Activated CD4-positive, alpha-beta T cell treated with anti-CD3 and anti-CD28 coated beads, Interleukin-2, amount 10 ng/mL, durations not matched to agents 7 days and 5 days (primary cell): ENCODE measurements at places on chromosomes 6 and 20.

- no peaks in the 10 kb centered on the region for H3K4me1 ChIP-seq
- no peaks in the 10 kb centered on the region for H3K27me3 ChIP-seq
- no peaks in the 10 kb centered on the region for H3K36me3 ChIP-seq
Measured at GRCh38 chr6:55490871-55491270, 88.1 kb downstream of the HMGCLL1 start.

- no peak overlapping the region for H3K27ac ChIP-seq
- H3K4me3 ChIP-seq = no peak overlapping the region
- H3K4me1 ChIP-seq = no peaks in the 10 kb centered on the region
- no peaks in the 10 kb centered on the region for H3K36me3 ChIP-seq
- H3K27me3 ChIP-seq = peaks cover 3% of the 10 kb centered on the region
- DNase-seq = no peak
Measured at GRCh38 chr20:57104651-57105204, 161.7 kb downstream of the BMP7 start.

GRCh38 chr20:36066777-36067176 lies 87.8 kb upstream of the EPB41L1 start:
- no peaks in the 10 kb centered on the region for H3K36me3 ChIP-seq
- H3K4me3 ChIP-seq = no peak overlapping the region
- no peak overlapping the region for H3K27ac ChIP-seq
- DNase-seq = no peak
- H3K27me3 ChIP-seq = peaks cover 24% of the 10 kb centered on the region

DNA sequence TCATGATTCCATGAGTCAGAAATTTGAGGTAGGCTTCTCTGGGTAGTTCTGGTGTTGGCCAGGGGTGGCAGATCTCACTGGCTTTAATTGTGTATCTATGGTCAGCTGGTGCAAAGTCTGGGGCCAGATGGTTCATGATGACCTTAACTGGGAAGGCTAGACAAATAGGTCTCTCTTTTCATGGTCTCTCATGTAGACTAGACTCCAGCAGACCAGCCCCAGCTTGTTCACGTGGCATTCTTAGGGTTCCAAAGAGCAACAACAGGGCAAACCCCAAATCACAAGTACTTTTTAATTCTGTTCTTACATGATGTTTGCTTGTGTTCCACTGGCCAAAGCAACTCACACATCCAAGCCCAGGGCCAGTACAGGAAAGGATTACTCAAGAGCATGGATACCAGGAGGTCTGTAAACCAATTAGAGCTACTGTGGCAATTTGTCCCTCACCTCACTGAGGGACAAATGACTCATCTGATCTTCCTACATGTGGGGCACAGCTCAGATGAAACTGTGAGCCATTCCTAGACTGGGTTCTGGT lies 79.5 kb upstream of the PBOV1 start:
- no peaks in the 10 kb centered on the region for H3K36me3 ChIP-seq
- no peaks in the 10 kb centered on the region for H3K4me1 ChIP-seq
- no peak for DNase-seq
- H3K27ac ChIP-seq = no peak overlapping the region
- no peak overlapping the region for H3K4me3 ChIP-seq

- H3K27me3 ChIP-seq = peaks cover 3% of the 10 kb centered on the region
- no peak for DNase-seq
- peaks cover 7% of the 10 kb centered on the region for H3K4me1 ChIP-seq
- H3K36me3 ChIP-seq = no peaks in the 10 kb centered on the region
- H3K27ac ChIP-seq = no peak overlapping the region
Measured at GRCh38 chr6:100255701-100256100, 209.0 kb downstream of the SIM1 start.

- H3K36me3 ChIP-seq = no peaks in the 10 kb centered on the region
- no peaks in the 10 kb centered on the region for H3K4me1 ChIP-seq
- H3K4me3 ChIP-seq = no peak overlapping the region
Measured at GRCh38 chr20:41734506-41734945, 116.3 kb upstream of the CHD6 start.

GRCh38 chr20:17629678-17630089 lies 52.4 kb downstream of the RRBP1 start:
- H3K4me3 ChIP-seq = no peak overlapping the region
- no peaks in the 10 kb centered on the region for H3K27me3 ChIP-seq
- no peak for DNase-seq
- no peaks in the 10 kb centered on the region for H3K4me1 ChIP-seq
- H3K27ac ChIP-seq = no peak overlapping the region
- H3K36me3 ChIP-seq = peaks cover 10% of the 10 kb centered on the region

DNA sequence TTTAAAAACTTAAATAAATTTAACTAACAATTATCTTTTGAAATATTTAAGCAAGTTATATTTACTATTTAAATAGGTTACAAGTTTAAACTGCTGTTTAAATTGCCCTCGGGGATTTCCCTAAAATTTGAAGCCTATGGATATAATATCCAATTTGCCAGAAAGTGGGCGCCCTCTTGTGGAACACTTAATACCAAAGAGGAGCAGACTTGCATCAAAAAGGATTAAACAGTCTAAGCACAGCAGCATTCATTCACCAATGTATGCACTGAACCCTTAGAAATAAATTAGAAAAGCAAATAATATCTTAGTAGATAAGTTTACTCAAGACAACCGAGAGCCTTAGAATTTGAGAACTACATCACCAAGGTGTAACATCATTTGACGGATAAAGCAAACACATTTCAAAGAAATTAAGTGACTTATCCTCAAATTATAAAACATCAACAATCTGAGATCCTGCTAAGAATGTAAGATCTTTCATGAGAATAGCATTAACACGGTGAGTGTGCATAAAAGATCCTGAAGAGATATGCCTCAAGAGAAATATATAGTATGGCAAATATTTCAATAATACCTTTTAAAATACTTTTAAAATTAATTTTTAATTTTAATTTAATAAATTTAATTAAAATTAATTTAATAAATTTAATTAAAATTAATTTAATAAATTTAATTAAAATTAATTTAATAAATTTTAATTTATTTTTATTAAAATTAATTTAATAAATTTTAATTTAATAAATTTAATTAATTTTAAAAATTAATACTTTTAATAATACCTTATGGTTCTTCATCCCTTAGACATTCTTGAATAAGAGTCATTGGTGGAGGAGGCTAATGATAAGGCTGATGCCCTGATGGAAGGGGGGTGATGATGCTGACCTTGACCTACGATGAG lies 11.5 kb upstream of the MEP1A start:
- H3K36me3 ChIP-seq = no peaks in the 10 kb centered on the region
- H3K4me1 ChIP-seq = no peaks in the 10 kb centered on the region
- H3K4me3 ChIP-seq = no peak overlapping the region
- DNase-seq = peak; percentile 36

DNA sequence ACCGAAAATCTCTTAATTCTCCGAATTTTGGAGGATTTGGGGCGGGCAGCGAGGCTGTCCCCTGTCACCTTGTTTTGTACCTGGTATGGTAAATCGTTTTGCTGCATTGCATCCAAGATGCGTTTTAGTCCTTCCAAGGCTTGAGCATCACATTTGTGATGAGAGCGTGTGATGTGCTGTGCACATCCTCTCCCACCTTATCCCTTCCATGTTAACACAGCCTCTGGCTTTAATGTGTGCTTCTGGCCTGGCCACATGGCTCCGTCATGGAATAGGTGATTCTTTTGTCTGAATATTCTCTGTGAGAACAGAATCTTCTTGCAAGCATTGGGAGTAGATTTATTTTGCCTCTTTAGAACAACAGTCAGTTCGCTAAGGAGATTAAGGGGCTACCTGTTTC lies 763 bp downstream of the TMEM14A start:
- no peaks in the 10 kb centered on the region for H3K27me3 ChIP-seq
- no peak for DNase-seq

GRCh38 chr6:34560366-34561226 lies 4.5 kb upstream of the SPDEF start:
- H3K4me3 ChIP-seq = no peak overlapping the region
- no peaks in the 10 kb centered on the region for H3K36me3 ChIP-seq
- no peaks in the 10 kb centered on the region for H3K27me3 ChIP-seq
- H3K27ac ChIP-seq = no peak overlapping the region
- H3K4me1 ChIP-seq = no peaks in the 10 kb centered on the region

GRCh38 chr6:119961450-119961849 lies 611.9 kb upstream of the MAN1A1 start:
- no peaks in the 10 kb centered on the region for H3K27me3 ChIP-seq
- H3K36me3 ChIP-seq = no peaks in the 10 kb centered on the region

DNA sequence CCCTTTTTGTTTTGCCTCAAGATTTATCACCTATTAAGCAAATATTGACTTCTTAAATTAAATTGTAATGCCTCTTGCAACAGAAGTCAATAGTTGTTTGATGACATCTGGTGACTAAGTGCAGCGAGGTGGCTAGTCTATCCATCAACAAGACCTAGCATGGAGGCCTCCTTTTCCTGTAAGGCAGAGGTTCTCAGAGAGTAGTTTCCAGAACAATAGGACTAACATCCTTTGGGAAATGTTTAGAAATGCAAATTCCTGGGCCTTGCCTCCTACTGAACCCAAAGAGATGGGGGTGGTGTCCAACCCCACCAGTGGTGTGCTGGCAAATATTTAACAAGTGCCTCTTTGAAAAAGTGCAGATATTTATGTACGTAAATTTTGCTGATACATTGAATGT lies 143.7 kb downstream of the SCP2D1 start:
- no peak overlapping the region for H3K27ac ChIP-seq
- no peaks in the 10 kb centered on the region for H3K4me1 ChIP-seq
- H3K36me3 ChIP-seq = no peaks in the 10 kb centered on the region
- DNase-seq = no peak

DNA sequence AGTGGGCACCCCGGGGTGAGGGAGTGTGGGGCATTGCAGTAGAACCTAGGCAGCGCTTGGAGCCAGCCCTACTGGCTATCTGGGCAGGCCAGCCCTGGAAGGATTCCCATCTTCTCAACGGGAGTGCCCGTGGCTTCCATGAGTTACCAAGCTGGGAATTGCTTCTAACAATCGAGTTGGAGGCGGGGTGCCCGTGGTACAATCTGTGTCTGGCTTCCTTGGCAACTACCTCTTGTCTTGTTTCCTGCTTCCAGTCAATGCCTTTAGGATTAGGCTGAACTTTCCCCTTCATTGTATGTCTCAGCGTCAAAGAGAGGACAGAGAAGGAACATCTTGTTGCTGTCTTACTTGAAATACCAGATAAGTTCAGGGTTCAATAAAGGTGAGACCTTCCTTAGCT lies 33.3 kb downstream of the PPP1R14C start:
- peaks cover 13% of the 10 kb centered on the region for H3K27me3 ChIP-seq
- H3K4me3 ChIP-seq = no peak overlapping the region
- H3K27ac ChIP-seq = no peak overlapping the region
- DNase-seq = no peak
- H3K36me3 ChIP-seq = no peaks in the 10 kb centered on the region

GRCh38 chr6:166520905-166521834 lies 65.3 kb downstream of the RAMACL start:
- H3K27me3 ChIP-seq = no peaks in the 10 kb centered on the region
- no peak overlapping the region for H3K27ac ChIP-seq
- H3K4me1 ChIP-seq = no peaks in the 10 kb centered on the region
- H3K4me3 ChIP-seq = no peak overlapping the region
- DNase-seq = no peak

- H3K27me3 ChIP-seq = no peaks in the 10 kb centered on the region
- H3K4me1 ChIP-seq = no peaks in the 10 kb centered on the region
- no peak overlapping the region for H3K4me3 ChIP-seq
- DNase-seq = no peak
Measured at GRCh38 chr6:74764486-74764885, 441.4 kb downstream of the COL12A1 start.

- no peak for DNase-seq
- H3K4me1 ChIP-seq = peaks cover 19% of the 10 kb centered on the region
- H3K27me3 ChIP-seq = no peaks in the 10 kb centered on the region
- peak overlapping the region; percentile 75 for H3K27ac ChIP-seq
- H3K4me3 ChIP-seq = no peak overlapping the region
Measured at GRCh38 chr20:50843331-50844276, 48.7 kb downstream of the BCAS4 start.

GRCh38 chr6:118528129-118528528 lies 20.0 kb upstream of the PLN start:
- H3K4me1 ChIP-seq = peaks cover 10% of the 10 kb centered on the region
- no peak overlapping the region for H3K27ac ChIP-seq
- H3K4me3 ChIP-seq = no peak overlapping the region
- DNase-seq = no peak

GRCh38 chr20:17448071-17448470 lies 83.1 kb downstream of the BFSP1 start:
- no peak for DNase-seq
- H3K4me3 ChIP-seq = no peak overlapping the region
- no peak overlapping the region for H3K27ac ChIP-seq
- H3K27me3 ChIP-seq = peaks cover 6% of the 10 kb centered on the region
- H3K4me1 ChIP-seq = no peaks in the 10 kb centered on the region

DNA sequence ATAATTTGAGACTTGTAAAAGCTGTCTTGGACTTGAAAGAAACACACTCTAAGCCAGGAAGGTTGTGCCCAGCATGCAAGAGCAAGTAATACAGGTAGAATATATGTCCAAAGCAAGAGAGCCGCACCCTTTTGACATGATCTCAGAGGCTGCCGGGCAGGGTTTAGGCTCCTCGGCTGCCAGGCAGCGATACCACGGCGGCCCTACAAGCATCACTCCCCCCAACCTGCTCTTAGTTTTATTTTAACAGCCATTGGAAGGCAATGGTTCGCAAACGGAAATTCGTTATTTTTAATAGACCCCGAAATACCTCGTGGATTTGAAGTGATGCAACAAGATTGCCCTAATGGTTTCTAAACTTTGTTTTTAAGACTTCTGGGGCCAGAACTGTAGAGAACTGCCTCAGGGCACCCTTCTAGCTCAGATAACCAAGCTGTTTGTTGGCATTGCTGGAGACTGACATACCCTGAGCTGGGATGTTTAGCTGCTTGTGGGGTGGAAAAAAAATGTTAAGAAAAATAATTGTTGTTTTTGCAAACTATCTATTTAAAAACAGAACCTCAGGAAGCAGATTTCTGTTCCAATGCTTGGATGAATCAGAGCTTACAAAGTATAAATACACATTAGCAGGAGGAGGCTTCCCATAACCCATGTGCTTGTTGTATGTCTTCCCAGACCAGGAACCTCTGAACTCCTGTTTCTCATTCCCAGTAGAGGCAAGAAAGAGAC lies 39.0 kb downstream of the JAG1 start:
- H3K27ac ChIP-seq = no peak overlapping the region
- H3K4me3 ChIP-seq = no peak overlapping the region
- no peak for DNase-seq
- H3K4me1 ChIP-seq = peaks cover 7% of the 10 kb centered on the region

DNA sequence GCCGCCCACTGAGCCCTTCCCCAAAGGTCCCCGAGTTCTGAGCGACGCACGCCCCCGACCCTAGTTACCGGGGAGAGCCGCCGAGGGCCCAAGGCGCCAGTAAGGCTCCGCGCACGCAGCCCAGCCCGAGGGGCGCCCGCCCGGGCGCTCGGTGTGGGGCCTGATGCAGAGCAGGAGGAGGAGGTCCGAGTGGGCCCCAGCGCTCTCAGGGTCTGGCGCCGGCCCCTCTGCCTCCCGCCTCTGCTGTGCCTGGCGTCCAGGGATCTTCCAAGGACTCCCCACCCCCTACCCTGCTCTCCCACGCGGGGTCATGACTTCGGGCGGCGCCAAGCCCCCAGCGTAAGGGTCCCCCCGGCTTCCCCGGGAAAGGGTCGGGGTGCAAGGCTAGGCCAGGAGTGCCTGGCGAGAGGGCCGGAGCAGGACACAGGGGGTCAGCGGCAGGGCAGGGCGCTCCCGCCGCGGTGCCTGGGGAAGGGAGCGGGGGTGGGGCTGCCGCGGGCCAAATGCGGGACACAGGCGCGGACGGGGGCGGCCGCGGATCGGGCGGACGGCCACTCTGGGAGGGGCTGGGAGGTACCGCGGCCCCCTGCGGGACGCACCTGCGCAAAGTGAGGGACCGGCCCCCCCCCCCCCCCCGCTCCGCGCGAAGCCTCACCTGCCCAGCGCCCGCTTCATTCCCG lies 637 bp downstream of the ABHD12 start:
- peak overlapping the region; percentile 69 for H3K27ac ChIP-seq
- peak; percentile 19 for DNase-seq
- H3K4me3 ChIP-seq = peak overlapping the region; percentile 78
- peaks cover 11% of the 10 kb centered on the region for H3K36me3 ChIP-seq
- peaks cover 2% of the 10 kb centered on the region for H3K27me3 ChIP-seq
- peaks cover 20% of the 10 kb centered on the region for H3K4me1 ChIP-seq
